Fibroblast of pulmonary artery (primary cell): ENCODE measurements at places on chromosomes 13 and 19.

GRCh38 chr13:93364166-93364565, 137.6 kb downstream of the GPC6 start:
- peak; percentile 55 for DNase-seq

GRCh38 chr19:46193678-46194077, 35.9 kb upstream of the IGFL1 start:
- no peak for DNase-seq

DNA sequence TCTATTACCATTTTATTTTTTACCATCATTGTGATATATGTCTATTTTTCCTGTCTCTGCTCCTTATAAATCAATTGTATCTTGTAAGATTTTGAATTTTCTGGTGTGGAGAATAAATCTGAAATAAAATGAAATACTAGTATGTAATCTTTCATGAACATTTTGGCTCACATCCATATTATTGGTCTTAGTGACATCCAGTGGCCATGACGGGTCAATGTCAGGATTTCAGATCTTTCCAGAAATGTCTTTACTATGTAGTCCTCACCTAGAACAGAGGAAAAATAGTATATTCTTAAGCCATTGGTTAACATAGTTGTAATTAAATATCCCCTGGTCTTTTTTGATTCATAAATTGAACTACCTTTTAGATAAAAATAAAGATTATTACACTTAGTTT, 109.8 kb upstream of the GPC6 start:
- DNase-seq, result no peak

DNA sequence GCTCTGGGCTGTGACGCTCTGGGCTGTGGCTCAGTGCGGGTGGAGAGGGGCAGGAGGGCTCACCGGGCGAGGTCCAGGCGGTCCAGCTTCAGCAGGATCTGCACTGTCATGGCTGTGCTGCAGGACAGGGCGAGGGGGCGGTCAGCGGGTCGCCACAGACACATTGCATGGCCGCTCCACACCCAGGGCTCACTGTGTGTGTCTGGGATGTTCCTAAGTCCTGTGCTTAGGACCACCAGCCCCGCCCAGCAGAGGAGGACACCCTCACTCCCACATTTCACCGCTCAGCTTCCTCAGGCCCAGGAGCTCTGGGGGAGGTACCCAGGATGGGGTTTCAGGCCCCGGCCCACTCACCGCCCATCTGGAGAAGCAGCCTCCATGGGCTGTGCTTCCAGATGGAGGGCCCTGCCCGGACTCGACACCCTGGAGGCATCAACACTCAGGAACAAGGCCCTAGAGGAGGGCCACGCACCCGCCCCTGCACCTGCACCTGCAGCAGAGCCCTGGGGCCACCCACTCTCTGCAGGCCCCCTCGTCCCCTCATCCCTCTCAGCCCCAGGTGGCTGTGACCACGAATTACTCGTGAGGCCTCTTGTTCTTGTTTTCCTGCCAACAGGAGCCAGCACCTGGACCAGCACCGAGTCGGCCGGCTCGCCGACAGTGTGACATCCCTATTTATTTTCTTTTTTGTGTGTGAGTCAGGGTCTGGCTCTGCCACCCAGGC, 9.7 kb upstream of the CERS1 start:
- DNase-seq, result no peak

DNA sequence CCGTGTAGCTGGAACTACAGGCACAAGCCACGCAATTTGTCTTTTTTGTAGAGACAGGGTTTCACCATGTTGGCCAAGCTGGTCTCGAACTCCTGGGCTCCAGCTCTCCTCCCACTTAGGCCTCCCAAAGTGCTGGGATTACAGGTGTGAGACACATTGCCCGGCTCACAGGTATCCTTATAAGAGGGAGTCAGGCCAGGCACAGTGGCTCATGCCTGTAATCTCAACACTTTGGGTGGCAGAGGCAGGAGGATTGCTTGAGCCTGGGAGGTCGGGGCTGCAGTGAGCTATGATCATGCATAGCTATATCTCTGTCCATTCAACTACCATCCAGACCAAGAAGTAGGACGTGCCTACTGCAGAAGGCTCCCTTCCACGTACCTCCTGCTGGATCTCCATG, 10.2 kb upstream of the IGLON5 start:
- DNase-seq, result no peak

GRCh38 chr19:1251330-1252220, 3.2 kb downstream of the MIDN start:
- DNase-seq, result peak; percentile 82

- peak; percentile 38 for DNase-seq
These were observed 27.7 kb downstream of the CRTC1 start for GRCh38 chr19:18710996-18711751.
